Activated CD8-positive, alpha-beta T cell treated with anti-CD3 and anti-CD28 coated beads, Interleukin-2, amount 10 ng/mL, durations not matched to agents 7 days and 5 days (primary cell): ENCODE measurements at places on chromosomes 11 and 22. TPM values are rescaled to one million over a fixed set of nuclear protein-coding genes. Genes with fewer than 3 reads are reported as not detected.

GRCh38 chr22:49149721-49150608, 677.7 kb downstream of the BRD1 start:
- H3K27ac ChIP-seq = no peak overlapping the region
- H3K4me1 ChIP-seq = no peaks in the 10 kb centered on the region
- no peaks in the 10 kb centered on the region for H3K27me3 ChIP-seq
- DNase-seq = no peak

GRCh38 chr11:61851113-61851899, 23.2 kb downstream of the FADS2 start:
- H3K36me3 ChIP-seq = peaks cover 69% of the 10 kb centered on the region
- no peak overlapping the region for H3K27ac ChIP-seq
- no peak overlapping the region for H3K4me3 ChIP-seq

DNA sequence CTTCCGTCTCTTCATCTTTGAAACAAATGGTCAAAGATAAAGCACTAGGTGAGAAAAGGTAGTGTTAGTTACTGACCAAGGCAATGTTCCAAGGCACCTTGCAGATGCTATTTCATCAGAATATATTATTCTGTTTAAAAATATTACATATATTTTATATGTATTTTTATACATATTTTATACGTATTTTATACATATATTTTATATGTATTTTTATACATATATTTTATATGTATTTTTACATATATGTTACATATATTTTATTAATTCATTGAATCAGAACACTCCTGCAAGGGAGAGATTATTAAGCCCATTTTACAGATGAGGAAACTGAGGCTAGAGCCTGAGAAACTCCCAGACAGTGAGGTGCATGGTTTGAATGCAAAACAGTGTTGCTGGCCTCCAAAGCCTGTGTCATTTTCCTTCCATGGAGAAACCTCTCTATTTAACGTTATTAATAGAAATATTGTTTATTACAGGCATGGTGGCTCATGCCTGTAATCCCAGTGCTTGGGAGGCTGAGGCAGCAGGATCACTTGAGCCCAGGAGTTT, 120.6 kb upstream of the CD82 start:
- DNase-seq = no peak
- H3K27ac ChIP-seq = no peak overlapping the region
- no peaks in the 10 kb centered on the region for H3K4me1 ChIP-seq

- H3K27ac ChIP-seq = peak overlapping the region; percentile 70
- H3K4me3 ChIP-seq = peak overlapping the region; percentile 70
- no peaks in the 10 kb centered on the region for H3K27me3 ChIP-seq
- no peak for DNase-seq
- H3K4me1 ChIP-seq = peaks cover 23% of the 10 kb centered on the region
These were observed 14.1 kb downstream of the TNKS1BP1 start for GRCh38 chr11:57310630-57311086.

- H3K4me3 ChIP-seq = no peak overlapping the region
- no peaks in the 10 kb centered on the region for H3K27me3 ChIP-seq
- DNase-seq = no peak
- no peaks in the 10 kb centered on the region for H3K36me3 ChIP-seq
- H3K27ac ChIP-seq = no peak overlapping the region
These were observed 275.9 kb downstream of the TBC1D22A start for GRCh38 chr22:47038206-47038835.

GRCh38 chr11:133950874-133951326, 5.9 kb downstream of the IGSF9B start:
- H3K36me3 ChIP-seq = peaks cover 25% of the 10 kb centered on the region
- H3K27ac ChIP-seq = no peak overlapping the region
- H3K4me1 ChIP-seq = peaks cover 89% of the 10 kb centered on the region
- peaks cover 2% of the 10 kb centered on the region for H3K27me3 ChIP-seq
- DNase-seq = no peak
- H3K4me3 ChIP-seq = no peak overlapping the region

Gene BLID
- total RNA-seq = not detected

Gene APOBEC3A
- not detected for total RNA-seq

Gene DDI1
- total RNA-seq = not detected

Gene SMC1B
- 2.1 TPM for total RNA-seq
